ENCODE measurements at places on chromosomes 12 and 14. TPM values are rescaled to one million over a fixed set of nuclear protein-coding genes. Genes with fewer than 3 reads are reported as not detected.
A peak's percentile ranks its signal among the peaks of the same experiment; 100 is the strongest.

Gene KLRB1
- not detected for polyA plus RNA-seq

Gene ABCC9
- polyA plus RNA-seq = under 0.01 TPM

- H3K27me3 ChIP-seq = peaks cover 5% of the 10 kb centered on the region
- no peak overlapping the region for H3K4me3 ChIP-seq
- peaks cover 10% of the 10 kb centered on the region for H3K4me1 ChIP-seq
These were observed 56.8 kb downstream of the RPH3A start for GRCh38 chr12:112848338-112848715.

DNA sequence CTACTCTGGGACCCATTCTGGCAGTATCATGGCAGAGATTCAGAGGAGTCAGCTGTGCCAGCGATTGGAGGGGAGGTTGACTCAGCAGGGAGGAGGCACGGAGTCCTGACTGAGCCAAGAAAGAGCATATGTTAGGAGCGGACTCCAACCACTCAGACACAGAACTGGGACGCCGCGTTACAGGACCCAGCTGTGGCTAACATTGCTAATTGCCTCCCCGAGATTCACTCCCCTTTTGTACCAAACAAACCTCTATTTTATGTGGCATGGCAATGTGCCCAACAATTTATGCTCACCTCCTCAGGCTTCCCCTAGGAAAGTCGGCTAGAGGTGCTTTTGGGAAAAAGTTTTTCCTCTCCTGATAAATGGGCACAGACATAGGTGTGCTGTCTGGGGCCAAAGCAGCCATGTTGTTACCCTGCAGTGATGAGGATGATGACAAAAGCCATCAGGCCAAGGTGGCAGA, 15.2 kb upstream of the CLIP1 start:
- no peaks in the 10 kb centered on the region for H3K36me3 ChIP-seq
- H3K4me1 ChIP-seq = no peaks in the 10 kb centered on the region

DNA sequence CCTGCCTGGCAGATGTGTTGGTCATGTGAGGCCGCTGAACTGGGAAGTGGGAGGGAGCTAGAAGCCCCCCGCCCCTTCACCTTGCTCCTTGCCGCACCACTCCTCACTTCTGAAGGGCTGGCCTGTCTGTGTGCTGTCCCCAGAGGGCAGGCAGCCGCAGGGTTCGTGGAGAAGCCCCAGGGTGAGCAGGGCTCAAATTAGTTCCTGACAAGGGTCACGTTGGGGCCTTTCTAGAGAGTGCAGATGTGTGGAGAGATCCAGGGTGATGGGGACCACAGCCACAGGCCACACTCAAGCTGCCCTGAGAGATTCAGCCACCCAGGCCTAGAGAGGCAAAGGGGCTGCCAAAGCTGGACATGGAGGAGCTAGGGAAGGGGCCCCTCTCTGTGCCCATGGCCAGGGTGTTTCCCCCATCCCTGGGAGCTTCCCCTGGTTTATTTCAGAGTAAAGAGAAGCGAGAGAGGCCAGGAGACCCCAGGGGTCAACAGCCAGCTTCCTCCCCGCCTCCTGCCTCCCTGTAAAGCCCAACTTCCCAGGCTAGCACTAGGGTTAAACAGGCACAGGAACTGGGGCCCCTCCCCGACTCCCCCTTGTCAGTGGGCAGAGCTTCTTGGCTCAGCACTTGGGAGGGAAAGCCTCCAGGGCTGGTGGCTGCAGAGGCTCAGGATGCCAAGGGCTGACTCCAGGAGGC, 16.2 kb downstream of the SLC25A29 start:
- H3K4me1 ChIP-seq = no peaks in the 10 kb centered on the region
- DNase-seq = peak; percentile 52
- H3K27ac ChIP-seq = no peak overlapping the region
- H3K36me3 ChIP-seq = peaks cover 5% of the 10 kb centered on the region
- H3K27me3 ChIP-seq = no peaks in the 10 kb centered on the region

Gene LPAR5
- polyA plus RNA-seq = 0.63 TPM

Gene OAS2
- polyA plus RNA-seq = not detected

GRCh38 chr12:84150201-84150600, 762.4 kb downstream of the SLC6A15 start:
- H3K27ac ChIP-seq = no peak overlapping the region
- H3K27me3 ChIP-seq = no peaks in the 10 kb centered on the region
- no peak overlapping the region for H3K4me3 ChIP-seq
- no peaks in the 10 kb centered on the region for H3K4me1 ChIP-seq
- no peak for DNase-seq

Gene CLECL1
- not detected for polyA plus RNA-seq

- H3K27me3 ChIP-seq = no peaks in the 10 kb centered on the region
- no peak for DNase-seq
- peaks cover 13% of the 10 kb centered on the region for H3K4me1 ChIP-seq
- H3K27ac ChIP-seq = no peak overlapping the region
- H3K36me3 ChIP-seq = no peaks in the 10 kb centered on the region
- no peak overlapping the region for H3K4me3 ChIP-seq
These were observed 20.4 kb downstream of the JDP2 start for GRCh38 chr14:75448209-75448608.

- no peaks in the 10 kb centered on the region for H3K4me1 ChIP-seq
- H3K27ac ChIP-seq = no peak overlapping the region
- DNase-seq = no peak
- H3K36me3 ChIP-seq = no peaks in the 10 kb centered on the region
- no peaks in the 10 kb centered on the region for H3K27me3 ChIP-seq
These were observed 88.6 kb downstream of the KCNK10 start for GRCh38 chr14:88234442-88234841.

DNA sequence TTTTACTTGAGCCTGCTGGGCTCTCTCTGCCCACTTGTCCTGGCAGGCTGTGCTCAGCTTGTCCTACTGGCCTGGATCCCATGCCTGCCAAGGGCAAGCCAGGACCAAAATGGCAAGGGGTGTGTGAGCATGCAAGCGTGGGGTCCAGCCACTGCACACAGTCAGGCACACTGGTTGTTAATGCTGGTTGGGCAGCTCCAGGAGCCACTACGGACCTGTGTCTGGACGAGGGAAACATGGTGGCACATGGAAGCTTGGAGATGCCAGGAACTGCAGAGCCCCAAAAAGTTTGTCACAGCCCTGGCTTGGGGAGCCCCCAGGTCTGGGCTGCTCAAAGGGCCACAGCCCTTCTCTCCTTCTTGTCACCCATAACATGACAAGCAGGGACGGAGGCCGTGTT, 83.8 kb downstream of the ACSS3 start:
- DNase-seq = no peak
- H3K27ac ChIP-seq = no peak overlapping the region
- no peak overlapping the region for H3K4me3 ChIP-seq
- 0 out of 2 replicates have a peak, but pooled peaks cover 2% of the 10 kb centered on the region for H3K36me3 ChIP-seq
- no peaks in the 10 kb centered on the region for H3K27me3 ChIP-seq

- no peaks in the 10 kb centered on the region for H3K36me3 ChIP-seq
- no peak overlapping the region for H3K27ac ChIP-seq
- H3K4me3 ChIP-seq = no peak overlapping the region
- H3K4me1 ChIP-seq = peaks cover 4% of the 10 kb centered on the region
- no peak for DNase-seq
- no peaks in the 10 kb centered on the region for H3K27me3 ChIP-seq
These were observed 144.7 kb downstream of the GPHN start for GRCh38 chr14:66652525-66653106.

Data from H1 (cell line).